Stimulated activated CD4-positive, alpha-beta T cell treated with anti-CD3 and anti-CD28 coated beads, Interleukin-1b, Interleukin-23, amount 100 ng/mL, for 1 hour (primary cell): ENCODE measurements at places on chromosomes 6 and 20.

DNA sequence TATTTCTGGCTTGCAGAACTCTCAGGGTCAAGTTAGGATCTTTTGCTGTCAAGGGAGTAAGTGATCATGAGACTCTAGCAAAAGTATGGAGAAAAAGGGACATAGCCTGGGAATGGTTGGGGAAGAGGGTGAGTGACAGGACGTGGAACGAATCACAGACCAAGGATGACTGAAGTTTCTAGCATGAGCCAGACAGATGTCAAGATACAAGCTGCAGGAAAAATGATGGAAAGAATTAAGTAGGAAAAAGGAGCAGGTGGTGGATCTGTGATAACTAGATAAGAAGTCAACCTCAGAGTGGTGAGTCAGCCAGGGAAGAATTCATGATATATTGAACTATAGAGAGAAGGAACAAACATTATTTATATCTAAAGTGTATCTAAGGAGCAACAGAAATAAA is 159.8 kb upstream of the SYNDIG1 start:
- DNase-seq: no peak

GRCh38 chr20:17298171-17298570 is 71.3 kb downstream of the PCSK2 start:
- no peak for DNase-seq

GRCh38 chr6:17615794-17616193 is 15.7 kb downstream of the FAM8A1 start:
- DNase-seq: no peak

- DNase-seq: no peak
Observed at GRCh38 chr6:113732384-113732966, 124.7 kb upstream of the MARCKS start.

GRCh38 chr6:132530293-132530974 is 7.6 kb upstream of the TAAR9 start:
- DNase-seq: peak; percentile 48

DNA sequence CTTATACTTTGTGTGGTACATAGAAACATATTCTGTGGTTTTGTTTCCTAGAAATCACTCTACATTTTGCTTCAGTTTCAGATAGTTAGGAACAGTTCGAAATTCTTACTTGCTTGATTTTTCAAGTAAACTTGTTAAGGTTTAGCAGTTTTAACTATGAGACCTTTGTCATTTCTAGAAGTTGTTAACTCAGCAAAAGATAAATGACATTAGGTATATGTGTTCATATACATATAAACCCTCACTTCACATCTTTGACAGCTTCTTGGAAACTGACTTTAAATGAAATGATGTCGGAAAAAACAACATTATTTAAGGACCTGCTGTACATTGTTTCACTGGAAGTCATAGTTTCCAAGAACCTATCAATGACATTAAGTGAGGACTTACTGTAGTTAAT is 96.2 kb downstream of the FIG4 start:
- no peak for DNase-seq

DNA sequence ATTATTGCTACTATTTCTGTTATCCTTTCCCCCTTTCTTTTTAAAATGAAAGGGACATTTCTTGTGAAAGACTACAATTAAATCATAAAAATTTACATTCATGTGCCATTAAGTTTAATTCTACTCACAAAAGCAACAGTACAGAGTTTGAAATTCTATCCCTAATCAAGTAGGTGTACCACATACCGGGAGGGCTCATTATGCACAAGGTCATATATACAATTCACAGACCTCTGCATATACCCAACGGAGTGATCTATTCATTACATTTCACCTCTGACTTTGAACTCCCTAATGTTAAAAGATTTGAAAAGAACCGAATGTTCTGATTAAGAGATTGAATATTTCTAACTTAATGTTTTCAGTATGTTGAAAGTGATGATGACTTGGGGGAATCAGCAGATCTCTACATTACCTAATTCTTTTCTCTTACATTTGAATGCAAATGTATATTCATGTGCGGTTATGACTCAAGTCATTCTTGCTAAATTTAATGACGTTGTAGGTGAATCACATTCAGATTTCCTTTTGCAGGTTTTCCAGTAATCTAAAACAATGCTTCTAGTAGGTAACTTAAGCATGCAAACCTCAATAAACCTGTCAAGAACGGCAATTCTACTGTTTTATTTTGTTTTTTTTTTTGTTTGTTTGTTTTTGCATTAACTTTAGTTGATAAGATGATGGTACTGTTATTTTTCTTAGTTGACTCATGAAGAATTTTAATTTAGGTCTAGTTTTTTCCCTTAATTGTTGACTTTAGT is 7.3 kb downstream of the EYA4 start:
- no peak for DNase-seq

DNA sequence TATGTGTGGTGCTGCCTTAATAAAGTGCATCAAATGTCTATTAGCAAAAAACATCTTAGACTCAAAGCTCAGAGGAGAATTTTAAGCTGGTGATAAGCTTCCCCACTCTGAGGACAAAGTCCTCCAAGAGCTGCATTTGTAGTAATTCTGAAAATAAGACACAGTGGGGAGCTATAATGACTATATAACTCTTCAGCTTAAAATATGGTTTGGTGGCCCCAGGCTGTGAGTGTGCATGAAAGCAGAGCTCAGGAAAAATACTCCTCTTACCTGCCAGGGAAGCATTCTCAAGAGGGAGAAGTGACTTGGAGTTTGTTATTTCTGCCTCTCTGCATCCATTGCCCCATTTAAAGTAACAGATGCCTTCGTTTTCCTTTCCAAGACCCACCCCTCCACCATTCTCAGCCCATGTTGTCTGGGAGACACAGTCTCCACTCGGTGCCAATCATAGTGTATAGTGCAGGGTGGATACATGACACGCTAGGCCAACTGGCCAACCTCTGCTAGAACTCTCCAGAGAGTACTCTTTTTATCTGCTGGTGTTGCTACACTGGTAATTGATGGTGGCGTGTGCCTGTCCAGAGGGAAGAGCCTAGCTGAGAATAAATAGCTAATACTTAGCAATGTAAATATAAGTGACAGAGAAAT is 229.2 kb downstream of the PHF3 start:
- DNase-seq: no peak

DNA sequence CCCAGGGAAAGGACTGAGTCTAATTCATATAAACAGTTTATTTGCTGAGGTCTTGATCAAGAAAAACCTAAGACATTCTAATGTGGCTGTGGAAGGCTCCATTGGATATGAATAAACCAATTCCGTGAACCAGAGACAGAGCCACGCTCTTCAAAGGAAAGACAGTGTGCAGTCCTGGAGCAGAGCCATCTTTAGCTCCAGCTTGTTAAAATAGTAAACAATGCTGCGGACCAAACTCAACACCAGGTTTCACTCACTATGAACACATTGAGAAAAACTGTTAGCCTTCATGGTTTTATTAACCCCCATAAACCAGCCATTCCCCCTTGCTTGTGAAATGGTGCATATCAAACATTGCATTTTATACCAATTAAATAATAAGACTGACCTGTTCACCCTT is 61.9 kb downstream of the COL9A1 start:
- no peak for DNase-seq

DNA sequence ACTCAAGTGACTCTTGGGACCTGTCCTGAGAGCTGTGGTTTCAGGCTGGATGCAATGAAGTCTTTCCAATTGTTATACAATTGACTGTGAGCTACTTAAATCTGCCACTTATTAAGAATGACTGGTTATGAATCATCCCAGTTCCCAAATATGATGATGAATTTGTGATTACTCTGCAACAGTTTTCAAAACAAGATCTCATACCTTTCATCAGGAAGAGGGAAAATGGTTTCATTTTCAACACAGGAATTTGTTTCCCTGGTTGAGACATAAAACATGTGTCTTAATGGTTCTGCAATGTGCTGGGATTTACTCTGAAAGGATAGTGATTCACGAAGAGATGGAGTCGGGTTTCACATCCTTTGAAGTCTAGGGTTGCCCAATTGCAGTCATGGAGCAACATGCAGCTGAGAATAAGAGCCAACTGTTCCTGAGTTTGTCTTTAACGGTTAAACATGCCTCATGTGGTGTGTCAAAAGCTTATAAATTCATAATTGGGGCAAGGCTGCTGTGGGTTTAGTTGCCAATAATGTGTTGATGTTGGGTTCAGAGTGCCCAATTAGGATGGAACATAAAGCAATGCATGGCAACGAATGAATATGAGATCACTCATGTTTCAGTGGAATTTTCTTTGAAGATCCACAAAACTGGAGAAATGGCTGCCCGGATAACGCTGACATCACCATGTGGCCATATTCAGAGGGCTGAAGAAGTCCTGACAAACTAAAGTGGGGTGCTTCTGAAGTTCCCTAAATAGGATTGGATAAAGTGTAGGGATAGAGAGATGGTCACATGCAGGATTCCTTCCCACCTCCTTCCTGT is 41.0 kb downstream of the CYP24A1 start:
- DNase-seq: no peak

DNA sequence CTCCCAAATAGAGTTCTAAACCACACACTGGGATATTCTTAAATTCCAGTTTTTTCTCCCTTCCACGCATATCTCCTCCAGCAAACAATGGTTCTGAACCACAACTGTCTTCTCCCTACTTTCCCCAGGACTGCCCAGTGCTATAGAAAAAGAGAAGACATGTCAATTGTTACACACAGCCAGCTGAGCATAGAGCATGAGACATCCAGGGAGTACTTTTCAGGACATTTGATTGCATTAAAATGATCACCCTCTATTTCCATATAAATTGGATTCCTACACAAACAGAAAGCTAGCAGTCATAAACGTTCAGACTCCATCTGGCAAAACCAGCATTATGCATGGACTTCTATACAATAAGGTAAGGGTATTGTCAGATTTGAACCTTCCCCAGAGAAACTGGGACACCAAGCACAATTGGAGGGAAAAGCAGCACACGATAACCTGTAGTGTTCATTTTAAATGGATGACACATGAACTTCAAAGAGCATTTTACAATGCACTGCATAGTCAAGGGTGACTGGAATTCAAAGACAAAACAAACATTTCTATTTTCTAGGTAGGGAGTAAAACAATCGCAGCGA is 93.1 kb upstream of the HEY2 start:
- DNase-seq: no peak
